H9 (cell line): ENCODE measurements at places on chromosomes 2 and 18. TPM values are rescaled to one million over a fixed set of nuclear protein-coding genes. Genes with fewer than 3 reads are reported as not detected.

DNA sequence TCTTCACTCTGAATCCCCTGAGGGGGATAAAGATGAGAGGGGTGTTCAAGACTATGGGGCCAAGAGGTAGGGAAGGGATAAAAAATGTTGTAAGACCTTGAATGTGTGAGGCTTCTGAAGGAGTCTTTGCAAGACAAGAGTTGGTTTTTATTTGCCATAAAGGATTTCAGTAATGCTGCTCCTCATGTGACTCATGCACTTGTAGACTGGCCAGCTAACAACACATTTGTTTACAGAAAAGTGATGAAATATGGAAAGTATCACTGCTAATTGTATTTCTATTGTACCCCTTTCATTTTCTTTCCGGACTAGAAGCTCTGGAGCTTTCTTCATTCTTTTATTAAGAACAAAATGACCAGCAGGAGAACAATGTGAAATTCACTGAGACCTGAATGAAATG is 782.1 kb downstream of the EPHA4 start:
- H3K4me3 ChIP-seq, result no peak overlapping the region
- no peak overlapping the region for H3K27ac ChIP-seq
- H3K36me3 ChIP-seq, result no peaks in the 10 kb centered on the region
- H3K4me1 ChIP-seq, result no peaks in the 10 kb centered on the region

Gene SLC5A7
- total RNA-seq, result 0.11 TPM in 1 of 2 replicates, not detected in the other

GRCh38 chr2:169715379-169716237 is 18.0 kb upstream of the KLHL23 start:
- DNase-seq, result no peak
- H3K36me3 ChIP-seq, result peaks cover 12% of the 10 kb centered on the region
- no peak overlapping the region for H3K4me3 ChIP-seq
- H3K4me1 ChIP-seq, result no peaks in the 10 kb centered on the region
- H3K27ac ChIP-seq, result no peak overlapping the region

Gene KHK
- 12.1 and 12.2 TPM in 2 replicates for total RNA-seq

Gene GAREM2
- 14.2 and 14.4 TPM in 2 replicates for total RNA-seq

Gene PID1
- total RNA-seq, result 1.4 and 1.9 TPM in 2 replicates

- no peak overlapping the region for H3K4me3 ChIP-seq
- no peak overlapping the region for H3K27ac ChIP-seq
- H3K27me3 ChIP-seq, result no peaks in the 10 kb centered on the region
- H3K36me3 ChIP-seq, result no peaks in the 10 kb centered on the region
- DNase-seq, result no peak
Measured at GRCh38 chr2:66560683-66561082, 125.8 kb downstream of the MEIS1 start.

GRCh38 chr18:57923611-57924010 is 120.4 kb upstream of the NEDD4L start:
- H3K4me1 ChIP-seq, result no peaks in the 10 kb centered on the region
- no peak for DNase-seq
- no peak overlapping the region for H3K27ac ChIP-seq
- no peaks in the 10 kb centered on the region for H3K27me3 ChIP-seq
- no peak overlapping the region for H3K4me3 ChIP-seq

Gene LRATD1
- total RNA-seq, result 0.31 and 0.39 TPM in 2 replicates

DNA sequence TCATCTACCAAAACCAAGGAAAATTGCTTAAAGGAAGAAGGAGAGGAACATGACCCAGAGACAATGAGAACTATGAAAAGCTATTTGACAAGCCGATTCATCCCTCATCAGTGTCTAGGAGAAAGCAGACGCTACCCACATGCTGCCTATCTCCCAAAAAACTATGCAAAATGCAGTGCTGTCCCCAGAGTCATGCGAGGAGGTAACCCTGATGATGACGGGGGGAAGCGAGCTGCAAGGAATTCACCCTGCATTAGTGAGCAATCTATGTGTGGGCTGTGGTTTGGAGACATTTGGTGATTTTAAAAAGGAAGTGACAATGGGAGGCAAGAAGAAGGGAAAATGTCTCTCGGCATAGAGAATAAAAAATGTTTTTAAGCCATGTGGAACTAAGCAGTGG is 472.7 kb downstream of the CMPK2 start:
- H3K27me3 ChIP-seq, result no peaks in the 10 kb centered on the region
- no peaks in the 10 kb centered on the region for H3K36me3 ChIP-seq
- DNase-seq, result no peak
- no peak overlapping the region for H3K4me3 ChIP-seq
- 0 out of 2 replicates have a peak, but pooled peaks cover 1% of the 10 kb centered on the region for H3K4me1 ChIP-seq
- H3K27ac ChIP-seq, result no peak overlapping the region

Gene ALMS1
- total RNA-seq, result 34.0 and 36.2 TPM in 2 replicates

GRCh38 chr2:55451699-55452098 is 32.0 kb upstream of the CCDC88A start:
- no peaks in the 10 kb centered on the region for H3K27me3 ChIP-seq
- no peaks in the 10 kb centered on the region for H3K36me3 ChIP-seq
- H3K4me3 ChIP-seq, result no peak overlapping the region
- H3K4me1 ChIP-seq, result no peaks in the 10 kb centered on the region
- no peak overlapping the region for H3K27ac ChIP-seq

- peaks cover 3% of the 10 kb centered on the region; the same call in 1 of the 2 replicates for H3K4me1 ChIP-seq
- H3K27ac ChIP-seq, result no peak overlapping the region
- H3K36me3 ChIP-seq, result no peaks in the 10 kb centered on the region; the same call in 2 of the 3 replicates
- no peak for DNase-seq
- no peak overlapping the region for H3K4me3 ChIP-seq
- no peaks in the 10 kb centered on the region for H3K27me3 ChIP-seq
Measured at GRCh38 chr2:106197878-106198277, 3.8 kb upstream of the UXS1 start.

Gene ZSWIM2
- total RNA-seq, result not detected in 2 replicates

- H3K36me3 ChIP-seq, result no peaks in the 10 kb centered on the region
- H3K27me3 ChIP-seq, result no peaks in the 10 kb centered on the region
- H3K4me1 ChIP-seq, result no peaks in the 10 kb centered on the region
- H3K4me3 ChIP-seq, result no peak overlapping the region
- DNase-seq, result no peak
- no peak overlapping the region for H3K27ac ChIP-seq
Measured at GRCh38 chr2:19021100-19021476, 337.3 kb downstream of the OSR1 start.

GRCh38 chr2:43131051-43131889 is 95.1 kb downstream of the ZFP36L2 start:
- 0 out of 2 replicates have a peak, but pooled peaks cover 2% of the 10 kb centered on the region for H3K4me1 ChIP-seq
- H3K4me3 ChIP-seq, result no peak overlapping the region
- no peak overlapping the region for H3K27ac ChIP-seq

- H3K27ac ChIP-seq, result no peak overlapping the region
- H3K4me3 ChIP-seq, result no peak overlapping the region
- no peaks in the 10 kb centered on the region for H3K27me3 ChIP-seq
- no peaks in the 10 kb centered on the region for H3K4me1 ChIP-seq
- DNase-seq, result no peak
Measured at GRCh38 chr2:240768216-240768615, 51.8 kb downstream of the KIF1A start.

- H3K27me3 ChIP-seq, result no peaks in the 10 kb centered on the region
- peaks cover 56% of the 10 kb centered on the region for H3K36me3 ChIP-seq
- no peaks in the 10 kb centered on the region for H3K4me1 ChIP-seq
- DNase-seq, result no peak
Measured at GRCh38 chr2:12732651-12733050, 15.9 kb downstream of the TRIB2 start.

DNA sequence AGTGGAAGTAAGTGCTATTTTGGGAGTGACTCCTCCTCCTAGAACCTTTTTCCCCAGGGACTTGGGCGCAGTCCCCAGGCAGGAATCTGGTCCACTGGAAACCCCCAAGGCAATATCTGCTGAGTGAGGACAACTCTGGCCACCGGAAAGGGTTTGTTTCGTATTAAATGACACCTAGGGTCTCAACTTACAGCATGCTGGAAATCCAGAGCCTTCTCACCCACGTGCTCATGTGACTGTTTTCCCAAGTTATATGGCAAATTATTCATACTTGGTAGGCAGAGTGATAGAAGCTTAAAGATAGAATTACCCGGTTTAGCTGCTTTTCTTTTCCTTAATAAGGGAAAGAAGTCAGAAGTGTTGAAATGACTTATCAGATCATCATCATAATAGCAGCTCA is 436.9 kb upstream of the SPRED2 start:
- no peaks in the 10 kb centered on the region for H3K36me3 ChIP-seq
- no peak for DNase-seq
- no peak overlapping the region for H3K4me3 ChIP-seq
- H3K27ac ChIP-seq, result no peak overlapping the region
- no peaks in the 10 kb centered on the region; the same call in 1 of the 2 replicates for H3K27me3 ChIP-seq

Gene SP9
- not detected in 2 replicates for total RNA-seq

- peaks cover 8% of the 10 kb centered on the region for H3K4me1 ChIP-seq
- H3K4me3 ChIP-seq, result no peak overlapping the region
- DNase-seq, result no peak
- no peaks in the 10 kb centered on the region for H3K27me3 ChIP-seq
- H3K36me3 ChIP-seq, result no peaks in the 10 kb centered on the region; the same call in 2 of the 3 replicates
Measured at GRCh38 chr2:54546518-54546917, 90.4 kb downstream of the SPTBN1 start.

Gene CNRIP1
- 0.50 and 0.70 TPM in 2 replicates for total RNA-seq

Gene IL36RN
- total RNA-seq, result not detected in 2 replicates

DNA sequence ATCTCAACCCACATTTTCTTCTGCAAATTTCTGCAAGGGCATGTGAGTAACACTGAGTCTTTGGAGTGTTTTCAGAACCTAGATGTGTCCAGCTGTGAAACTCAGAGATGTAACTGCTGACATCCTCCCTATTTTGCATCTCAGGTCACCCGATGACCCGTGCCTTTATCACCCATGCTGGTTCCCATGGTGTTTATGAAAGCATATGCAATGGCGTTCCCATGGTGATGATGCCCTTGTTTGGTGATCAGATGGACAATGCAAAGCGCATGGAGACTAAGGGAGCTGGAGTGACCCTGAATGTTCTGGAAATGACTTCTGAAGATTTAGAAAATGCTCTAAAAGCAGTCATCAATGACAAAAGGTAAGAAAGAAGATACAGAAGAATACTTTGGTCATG is 8.0 kb downstream of the UGT1A1 start:
- DNase-seq, result no peak
- H3K36me3 ChIP-seq, result no peaks in the 10 kb centered on the region; the same call in 2 of the 3 replicates
- H3K4me1 ChIP-seq, result peaks cover 2% of the 10 kb centered on the region; the same call in 1 of the 2 replicates
- no peak overlapping the region for H3K27ac ChIP-seq
- no peak overlapping the region for H3K4me3 ChIP-seq

- peaks cover 2% of the 10 kb centered on the region; the same call in 1 of the 2 replicates for H3K4me1 ChIP-seq
- H3K27me3 ChIP-seq, result no peaks in the 10 kb centered on the region
- H3K36me3 ChIP-seq, result no peaks in the 10 kb centered on the region
- no peak overlapping the region for H3K27ac ChIP-seq
Measured at GRCh38 chr2:152022090-152022489, 76.8 kb downstream of the CACNB4 start.

DNA sequence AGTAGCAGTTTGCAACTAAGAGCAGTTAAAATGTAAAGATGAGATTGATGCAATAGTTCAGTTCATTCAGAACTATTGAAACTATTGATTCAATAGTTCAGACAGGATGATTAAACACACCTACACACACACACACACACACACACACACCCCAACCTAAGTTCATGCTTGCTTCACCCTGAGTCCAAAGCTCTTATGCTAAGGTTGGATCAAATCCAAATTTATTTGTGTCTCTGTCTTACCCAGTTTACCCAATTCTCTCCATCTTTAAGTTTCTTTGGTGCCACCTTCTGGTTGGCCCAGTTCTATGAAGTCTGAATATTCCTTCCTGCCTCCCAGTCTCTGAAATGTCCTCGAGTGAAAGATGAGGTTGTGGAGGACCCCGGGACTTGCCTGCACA is 5.1 kb downstream of the SERPINB8 start:
- no peaks in the 10 kb centered on the region for H3K36me3 ChIP-seq
- H3K27ac ChIP-seq, result no peak overlapping the region
- H3K4me3 ChIP-seq, result no peak overlapping the region
- no peak for DNase-seq
- H3K4me1 ChIP-seq, result peaks cover 4% of the 10 kb centered on the region; the same call in 1 of the 2 replicates

DNA sequence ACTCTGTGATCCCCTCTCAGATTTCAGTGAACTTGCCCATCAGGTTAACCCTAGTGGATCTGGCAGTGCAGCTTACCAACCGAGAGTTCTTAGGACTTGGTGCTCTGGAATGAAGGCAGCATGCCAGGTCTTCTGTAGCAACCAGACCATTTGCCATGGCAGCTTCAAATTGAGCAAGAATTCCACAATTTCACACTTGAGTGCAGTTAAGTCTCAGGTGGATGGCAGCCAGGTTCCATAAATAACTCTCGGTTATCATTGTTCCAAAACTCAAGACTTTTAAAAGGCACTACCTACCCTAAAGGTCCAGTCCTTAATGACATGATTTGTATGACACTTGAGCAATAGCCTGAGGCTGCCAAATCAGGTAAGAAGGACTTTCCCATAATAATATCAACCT is 48.1 kb downstream of the GALNT3 start:
- no peak overlapping the region for H3K27ac ChIP-seq
- no peaks in the 10 kb centered on the region for H3K4me1 ChIP-seq
- peaks cover 9% of the 10 kb centered on the region for H3K36me3 ChIP-seq

- no peak overlapping the region for H3K4me3 ChIP-seq
- H3K4me1 ChIP-seq, result peaks cover 7% of the 10 kb centered on the region; the same call in 1 of the 2 replicates
- H3K27ac ChIP-seq, result no peak overlapping the region
- H3K27me3 ChIP-seq, result no peaks in the 10 kb centered on the region
- no peak for DNase-seq
Measured at GRCh38 chr18:5974696-5975095, 79.4 kb upstream of the TMEM200C start.

Gene TMEM247
- not detected in 2 replicates for total RNA-seq

DNA sequence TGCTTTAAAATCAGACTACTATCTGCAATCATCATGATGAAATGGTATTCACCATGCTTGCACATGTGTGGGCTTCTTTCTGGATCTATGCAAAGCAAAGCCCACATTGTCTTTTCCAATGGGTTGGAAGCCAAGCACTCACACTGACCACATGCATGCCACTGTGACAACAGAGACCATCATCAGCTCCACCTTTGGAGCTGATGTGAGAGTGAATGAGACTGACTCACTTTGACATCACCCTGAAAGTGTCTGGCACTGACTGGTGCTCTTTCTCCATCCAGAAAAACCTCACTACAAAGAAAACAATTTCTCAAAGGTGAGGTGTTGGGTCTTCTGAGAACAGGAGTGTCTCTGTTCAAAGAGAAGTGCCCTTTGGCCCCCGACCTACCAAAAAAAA is 4.7 kb downstream of the MYO5B start:
- H3K27me3 ChIP-seq, result peaks cover 24% of the 10 kb centered on the region; the same call in 1 of the 2 replicates
- no peak overlapping the region for H3K27ac ChIP-seq
- no peak overlapping the region for H3K4me3 ChIP-seq
- H3K4me1 ChIP-seq, result no peaks in the 10 kb centered on the region
- no peak for DNase-seq

- no peaks in the 10 kb centered on the region for H3K27me3 ChIP-seq
- DNase-seq, result no peak
- no peak overlapping the region for H3K27ac ChIP-seq
- no peak overlapping the region for H3K4me3 ChIP-seq
- no peaks in the 10 kb centered on the region for H3K4me1 ChIP-seq
- H3K36me3 ChIP-seq, result no peaks in the 10 kb centered on the region
Measured at GRCh38 chr2:34161549-34161948, 562.5 kb upstream of the FAM98A start.
